ENCODE measurements at places on chromosomes 7 and 10.

- no peak for DNase-seq
Observed at GRCh38 chr10:21831986-21832820, 171.3 kb downstream of the DNAJC1 start.

- DNase-seq: no peak
Observed at GRCh38 chr10:125568156-125568555, 114.8 kb downstream of the TEX36 start.

GRCh38 chr10:128744092-128744491 is 617.9 kb upstream of the MKI67 start:
- DNase-seq: no peak

- no peak for DNase-seq
Observed at GRCh38 chr10:57961487-57961886, 306.2 kb downstream of the IPMK start.

GRCh38 chr7:124074007-124074406 is 41.1 kb upstream of the TMEM229A start:
- no peak for DNase-seq

DNA sequence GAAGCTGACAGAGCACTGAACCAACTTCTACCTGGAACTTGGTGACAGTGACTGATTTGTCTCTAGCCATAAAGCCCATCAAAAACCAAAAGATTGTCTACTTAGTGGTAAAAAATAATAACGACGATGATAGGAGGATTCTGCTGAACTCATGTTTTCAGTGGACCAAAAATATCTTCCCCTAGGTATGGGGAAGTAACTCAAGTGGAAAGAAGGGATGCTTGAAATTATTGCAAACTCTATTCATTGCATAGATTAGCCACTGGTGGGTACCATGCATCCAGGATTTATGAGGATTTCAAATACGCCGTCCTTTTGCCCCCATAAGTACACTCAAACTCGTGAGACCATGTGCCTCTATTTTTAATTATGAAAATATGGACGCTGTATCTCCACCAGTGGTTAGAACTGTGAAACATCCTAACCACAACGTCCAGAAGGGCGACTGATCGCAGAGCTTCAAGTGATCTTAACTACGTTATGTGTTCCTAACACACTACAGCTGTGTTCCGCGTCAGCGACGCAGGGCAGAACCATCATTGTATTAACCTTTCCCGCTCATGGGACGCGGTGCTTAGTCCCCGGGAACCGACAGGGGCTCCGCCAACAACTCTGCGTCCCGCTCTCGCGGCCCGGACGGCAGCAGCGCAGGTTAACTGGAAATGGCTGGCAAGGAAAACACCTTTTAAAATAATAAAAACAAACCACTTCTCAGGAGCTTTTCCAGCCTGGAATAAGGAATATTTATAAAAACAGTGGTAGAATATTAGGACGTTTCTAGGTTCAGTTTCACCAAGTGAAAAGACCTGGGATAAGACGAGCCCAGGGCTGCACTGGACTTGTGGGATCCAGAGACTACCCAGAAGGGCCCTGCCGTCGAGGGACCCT is 776 bp downstream of the PEX1 start:
- peak; percentile 56 for DNase-seq

GRCh38 chr7:129649128-129649690 is 37.7 kb downstream of the NRF1 start:
- DNase-seq: no peak

DNA sequence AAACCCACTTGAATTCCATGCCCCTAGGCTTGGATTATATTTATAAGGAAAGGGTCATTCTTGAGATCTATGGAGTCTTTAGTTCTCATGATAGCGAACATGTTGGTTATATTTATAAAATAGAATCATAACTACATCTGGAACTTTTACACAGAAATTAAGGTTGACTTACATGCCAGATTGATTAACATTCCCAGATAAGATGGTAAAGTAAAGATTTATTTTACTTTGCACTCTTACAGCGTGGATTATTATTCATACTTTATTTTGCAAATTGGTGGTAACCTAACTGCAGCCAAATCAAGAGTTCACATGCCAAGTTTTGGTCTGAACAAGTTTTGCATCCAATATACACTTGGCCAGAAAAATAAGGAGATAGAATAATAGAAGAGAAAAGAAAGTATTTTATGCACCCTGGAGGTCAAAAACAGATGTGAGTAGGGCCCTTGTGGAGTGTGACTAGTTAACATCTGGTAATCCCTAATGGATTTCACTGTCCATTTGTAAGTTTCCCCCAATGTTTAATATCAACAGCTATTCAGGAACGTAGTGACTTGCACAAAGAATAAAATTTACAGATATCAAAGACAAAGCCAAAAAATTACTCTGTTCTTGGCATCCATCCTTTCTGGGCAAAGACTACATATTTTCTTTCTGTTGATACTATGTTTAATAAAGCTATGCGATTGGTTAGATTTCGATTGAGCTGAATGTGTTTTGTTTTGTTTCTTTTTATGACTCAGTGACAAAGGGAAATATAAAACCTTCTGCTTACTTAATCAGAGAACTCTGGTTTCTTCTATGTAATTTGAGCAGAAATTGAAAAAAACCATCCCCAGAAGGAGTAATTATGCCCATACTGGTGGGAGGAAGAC is 10.1 kb upstream of the TMEM26 start:
- no peak for DNase-seq

GRCh38 chr7:152120210-152120609 is 94.7 kb downstream of the GALNT11 start:
- no peak for DNase-seq

- no peak for DNase-seq
Observed at GRCh38 chr7:130332259-130333053, 12.2 kb upstream of the CPA5 start.

GRCh38 chr7:42878303-42878702 is 33.6 kb downstream of the C7orf25 start:
- DNase-seq: no peak

GRCh38 chr10:121099592-121099991 is 248.4 kb downstream of the WDR11 start:
- no peak for DNase-seq

GRCh38 chr10:48779546-48780152 is 95.0 kb downstream of the WDFY4 start:
- no peak for DNase-seq

DNA sequence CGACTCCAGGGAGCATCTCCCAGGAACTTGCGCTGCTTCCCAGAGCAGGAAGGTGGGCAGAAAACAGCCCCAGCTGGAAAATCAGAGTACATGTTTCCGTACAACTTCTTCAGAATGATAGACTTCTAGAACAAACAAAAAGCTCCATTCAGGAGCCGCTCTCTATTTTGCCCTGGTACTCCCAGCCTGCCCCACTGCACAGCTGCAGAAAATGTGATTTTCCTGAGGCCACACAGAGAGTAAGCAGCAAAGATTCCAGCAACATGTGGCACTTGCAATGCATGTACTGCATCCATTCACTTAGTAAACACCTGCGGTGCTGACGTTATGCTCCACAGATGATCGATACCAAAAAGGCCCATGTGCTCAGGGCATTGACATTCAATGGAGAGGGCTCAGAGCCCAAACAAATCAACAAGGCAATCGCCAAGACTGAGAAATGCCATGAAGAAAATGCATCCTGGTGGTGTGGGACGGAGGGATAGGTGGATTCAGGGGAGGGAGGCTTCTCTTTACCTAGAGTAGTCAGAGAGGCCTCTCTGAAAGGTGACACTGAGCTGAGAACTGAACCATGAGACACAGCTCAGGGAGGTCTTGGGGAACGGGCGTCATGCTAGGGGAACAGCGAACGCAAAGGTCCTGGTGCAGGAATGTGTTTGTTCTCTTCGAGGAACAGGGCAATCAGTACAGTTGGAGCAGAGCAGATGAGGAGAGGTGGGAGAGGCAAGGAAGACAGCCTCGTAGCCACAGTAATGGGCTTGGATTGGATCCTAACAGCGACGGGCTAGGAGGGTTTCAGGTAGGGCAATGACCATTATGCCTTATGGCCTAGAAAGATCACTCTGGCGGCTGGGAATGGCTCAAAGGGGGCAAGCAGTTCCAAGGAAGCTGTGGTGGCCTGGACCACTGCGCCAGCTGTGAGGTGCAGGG is 35.3 kb upstream of the DUSP5 start:
- DNase-seq: no peak

DNA sequence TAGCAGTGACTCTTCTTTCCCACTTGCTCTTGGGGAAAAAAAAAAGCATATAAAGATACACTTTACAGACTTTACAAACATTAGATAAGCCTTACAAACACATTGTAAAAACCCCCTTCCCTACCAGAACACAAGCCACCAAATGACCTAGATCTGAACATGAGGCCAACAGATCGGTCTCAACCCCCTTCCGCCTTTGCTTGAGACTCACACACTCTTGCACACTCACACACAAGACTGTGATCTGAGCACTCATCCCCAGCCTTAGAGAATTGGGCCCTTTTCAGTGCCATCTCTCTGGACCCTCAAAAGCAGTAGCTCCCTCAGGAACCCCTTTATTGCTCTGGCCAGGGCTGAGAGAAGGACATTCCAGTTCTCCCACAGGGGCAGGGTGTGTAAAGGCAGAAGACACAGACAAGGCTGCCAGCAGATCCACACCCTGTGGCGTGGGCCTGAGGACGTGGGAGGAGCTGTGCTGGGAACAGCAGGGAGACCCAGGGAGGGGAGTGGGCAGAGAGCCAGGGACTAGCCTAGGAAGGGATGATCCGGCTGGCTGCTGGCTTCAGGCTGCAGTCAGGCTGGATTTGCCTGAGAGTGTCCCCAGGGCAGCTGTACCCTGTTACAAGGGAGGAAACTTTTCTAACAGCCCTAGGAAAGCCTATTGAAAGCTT is 206.7 kb downstream of the KIAA1217 start:
- no peak for DNase-seq

- DNase-seq: no peak
Observed at GRCh38 chr7:82049442-82049841, 279.6 kb upstream of the HGF start.

DNA sequence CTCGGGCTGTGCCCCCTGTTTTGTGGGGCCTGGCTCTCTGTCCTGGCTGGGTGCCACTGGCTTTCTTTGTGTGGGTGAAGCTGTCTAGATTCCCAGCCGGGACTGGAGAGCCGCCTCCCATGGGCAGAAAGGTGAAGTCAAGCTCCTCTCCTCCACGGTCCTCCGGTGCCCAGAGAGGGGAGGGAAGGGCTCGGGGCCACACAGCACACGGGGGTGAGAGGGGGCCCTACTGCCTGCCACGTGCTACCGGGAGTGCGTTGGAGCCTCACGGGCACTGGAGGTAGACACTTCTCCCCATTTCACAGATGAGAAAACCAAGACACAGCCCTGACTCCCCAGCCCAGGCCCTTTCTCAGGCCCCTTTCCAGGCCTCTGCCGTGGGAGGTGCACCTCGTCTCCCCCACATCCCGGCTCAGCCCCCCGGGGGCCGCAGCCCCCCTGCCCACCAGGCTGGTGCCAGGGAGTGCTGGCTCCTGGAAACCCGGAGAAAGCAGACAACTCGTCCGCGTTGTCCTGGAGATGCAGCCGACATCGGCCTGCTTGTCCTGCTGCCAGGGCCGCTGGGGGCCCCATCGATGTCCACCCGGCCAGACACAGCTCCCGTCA is 55.8 kb downstream of the UNCX start:
- no peak for DNase-seq

GRCh38 chr10:95221124-95221523 is 27.1 kb downstream of the ACSM6 start:
- DNase-seq: no peak

DNA sequence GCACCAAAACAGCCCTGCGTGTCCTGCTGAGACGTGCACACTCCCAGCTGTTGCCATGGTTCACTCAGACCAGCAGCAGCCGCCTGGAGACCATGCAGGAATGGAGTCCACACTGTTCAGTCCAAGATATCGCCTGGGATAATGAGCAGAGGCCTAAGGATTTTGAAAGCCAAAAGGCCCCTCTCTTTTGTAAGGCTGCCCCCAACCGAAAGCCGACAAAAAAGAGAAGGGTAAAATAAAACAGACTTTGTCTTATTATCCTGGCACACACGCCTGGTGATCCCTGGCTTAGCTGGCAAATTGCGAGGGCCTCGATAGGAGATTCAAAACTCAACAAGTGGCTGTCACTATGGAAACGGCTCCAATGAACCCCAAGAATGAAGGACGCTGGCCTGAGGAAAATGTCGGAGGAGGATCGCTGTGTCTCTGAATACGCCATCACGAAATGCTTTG is 263.6 kb downstream of the SKIDA1 start:
- DNase-seq: no peak

GRCh38 chr10:1166101-1166827 is 110.1 kb downstream of the WDR37 start:
- DNase-seq: no peak

- DNase-seq: peak; percentile 16
Observed at GRCh38 chr10:25082276-25083204, 66.1 kb downstream of the THNSL1 start.

- no peak for DNase-seq
Observed at GRCh38 chr7:41785840-41786239, 83.0 kb upstream of the INHBA start.

GRCh38 chr7:130951303-130951975 is 217.4 kb upstream of the KLF14 start:
- no peak for DNase-seq

DNA sequence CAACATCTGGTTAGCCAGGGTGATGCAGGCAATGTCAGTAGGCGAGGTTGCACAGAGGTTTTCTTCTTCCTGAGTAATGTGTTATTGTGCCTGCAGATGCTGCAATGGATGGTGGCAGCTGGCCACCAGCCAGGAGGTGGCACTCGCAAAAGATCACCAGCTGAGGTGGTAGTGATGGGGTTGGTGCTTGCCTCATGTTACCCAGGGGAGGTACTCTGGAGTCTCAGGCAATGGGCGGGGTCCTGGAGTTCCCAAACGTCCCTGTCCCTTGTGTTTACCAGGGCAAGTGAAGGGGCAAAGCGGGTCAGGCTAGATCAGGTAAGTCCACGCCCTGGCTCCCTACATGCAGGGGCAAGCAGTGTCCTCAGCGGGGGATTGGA is 21.1 kb downstream of the CLRN3 start:
- DNase-seq: no peak

DNA sequence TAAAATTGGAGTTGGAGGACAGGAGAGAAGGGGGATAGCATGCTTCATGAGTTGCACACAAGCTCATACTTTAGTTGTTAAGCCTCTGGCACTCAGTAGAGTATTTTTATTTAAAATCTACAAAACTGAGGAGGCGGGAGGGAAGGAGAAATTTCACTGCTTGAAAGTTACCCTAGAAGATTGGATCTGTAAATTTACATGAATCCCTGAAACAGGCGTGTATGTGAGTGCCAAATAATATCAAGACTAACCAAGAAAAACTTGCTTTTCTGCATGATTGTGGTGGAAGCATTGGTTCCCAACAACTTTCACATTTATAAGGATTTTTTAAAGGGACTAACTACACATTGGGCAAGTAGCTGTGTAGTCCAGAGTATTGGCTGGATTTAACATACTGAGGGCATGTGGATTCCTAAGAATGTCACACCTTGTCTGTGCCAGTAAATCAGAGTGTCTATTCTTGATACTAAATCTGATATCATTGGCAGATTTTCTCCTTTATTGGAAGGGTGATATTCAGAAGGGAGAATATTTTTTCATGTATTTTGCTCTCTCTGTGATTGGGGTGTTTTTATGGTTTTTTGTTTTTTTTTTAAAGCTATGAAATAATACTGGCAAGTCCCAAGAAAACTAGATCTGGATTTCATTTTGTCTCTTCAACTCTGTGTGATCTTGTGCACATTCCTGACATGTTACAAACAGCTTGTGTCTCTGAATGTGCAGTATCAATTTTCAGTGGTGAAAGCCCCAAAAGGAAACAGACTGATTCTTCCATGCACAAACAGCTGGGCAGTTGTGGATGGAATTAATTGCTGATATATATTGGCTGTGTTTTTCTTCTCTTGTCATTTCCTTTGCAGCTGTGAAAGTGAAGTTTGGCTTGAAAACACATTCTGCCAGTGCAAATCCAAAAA is 67.2 kb downstream of the ADD3 start:
- no peak for DNase-seq

- DNase-seq: no peak
Observed at GRCh38 chr10:88185830-88186229, 322.4 kb downstream of the PTEN start.
